ENCODE measurements at places on chromosomes 5 and 9. TPM values are rescaled to one million over a fixed set of nuclear protein-coding genes. Genes with fewer than 3 reads are reported as not detected.

DNA sequence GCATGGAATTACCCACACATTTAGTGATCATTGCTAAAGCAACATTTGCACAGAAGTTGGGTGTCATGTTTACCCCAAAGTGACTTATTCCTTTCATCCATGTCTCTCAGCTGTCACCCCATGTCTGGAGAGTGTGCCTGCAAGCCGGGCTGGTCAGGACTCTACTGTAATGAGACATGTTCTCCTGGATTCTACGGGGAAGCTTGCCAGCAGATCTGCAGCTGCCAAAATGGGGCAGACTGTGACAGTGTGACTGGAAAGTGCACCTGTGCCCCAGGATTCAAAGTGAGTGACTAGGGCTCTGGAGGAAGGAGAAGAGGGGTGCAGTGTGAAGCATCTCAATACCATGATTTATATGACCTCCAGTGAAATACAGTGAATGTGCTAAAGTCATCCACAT lies 99.9 kb upstream of the PRRC1 start:
- DNase-seq = no peak
- H3K27ac ChIP-seq = no peak overlapping the region
- no peaks in the 10 kb centered on the region for H3K4me1 ChIP-seq
- no peak overlapping the region for H3K4me3 ChIP-seq

DNA sequence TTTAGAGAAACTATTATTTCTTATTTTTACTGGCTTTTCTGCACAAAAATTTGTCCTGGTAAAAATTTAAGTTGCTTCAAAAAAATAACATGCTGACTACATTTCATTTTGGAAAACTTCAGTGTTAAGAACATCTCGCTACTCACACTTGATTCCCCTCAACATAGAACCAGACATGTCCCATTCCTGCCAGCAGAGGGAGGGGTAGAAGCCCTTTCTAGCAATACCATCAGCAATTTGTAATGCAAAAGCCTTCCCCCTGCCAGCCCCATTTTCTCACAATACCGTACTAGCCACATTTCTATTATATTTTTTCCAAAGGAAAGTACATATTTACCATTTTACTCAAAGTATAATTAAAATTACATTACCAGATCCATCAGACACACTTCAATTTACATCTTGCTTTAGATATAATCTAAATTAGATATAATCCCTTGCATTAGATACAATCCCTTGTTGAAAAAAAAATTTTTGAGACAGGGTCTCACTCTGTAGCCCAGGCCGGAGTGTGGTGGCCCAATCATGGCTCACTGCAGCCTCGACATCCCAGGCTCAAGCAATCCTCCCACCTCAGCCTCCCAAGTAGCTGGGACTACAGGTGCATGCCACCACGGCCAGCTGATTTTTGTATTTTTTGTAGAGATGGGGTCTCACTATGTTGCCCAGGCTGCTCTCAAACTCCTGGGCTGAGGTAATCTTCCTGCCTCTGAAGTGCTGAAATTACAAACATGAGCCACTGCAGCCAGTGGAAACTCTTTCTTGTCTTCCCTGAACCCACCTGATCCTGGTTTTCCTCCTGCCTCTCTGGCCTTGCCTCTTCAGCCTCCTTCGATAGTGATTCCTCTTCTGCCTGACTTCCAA lies 39.6 kb upstream of the IDNK start:
- H3K27me3 ChIP-seq = no peaks in the 10 kb centered on the region
- H3K27ac ChIP-seq = no peak overlapping the region
- H3K4me3 ChIP-seq = no peak overlapping the region
- H3K4me1 ChIP-seq = no peaks in the 10 kb centered on the region
- peak; percentile 49 for DNase-seq
- no peaks in the 10 kb centered on the region for H3K36me3 ChIP-seq

DNA sequence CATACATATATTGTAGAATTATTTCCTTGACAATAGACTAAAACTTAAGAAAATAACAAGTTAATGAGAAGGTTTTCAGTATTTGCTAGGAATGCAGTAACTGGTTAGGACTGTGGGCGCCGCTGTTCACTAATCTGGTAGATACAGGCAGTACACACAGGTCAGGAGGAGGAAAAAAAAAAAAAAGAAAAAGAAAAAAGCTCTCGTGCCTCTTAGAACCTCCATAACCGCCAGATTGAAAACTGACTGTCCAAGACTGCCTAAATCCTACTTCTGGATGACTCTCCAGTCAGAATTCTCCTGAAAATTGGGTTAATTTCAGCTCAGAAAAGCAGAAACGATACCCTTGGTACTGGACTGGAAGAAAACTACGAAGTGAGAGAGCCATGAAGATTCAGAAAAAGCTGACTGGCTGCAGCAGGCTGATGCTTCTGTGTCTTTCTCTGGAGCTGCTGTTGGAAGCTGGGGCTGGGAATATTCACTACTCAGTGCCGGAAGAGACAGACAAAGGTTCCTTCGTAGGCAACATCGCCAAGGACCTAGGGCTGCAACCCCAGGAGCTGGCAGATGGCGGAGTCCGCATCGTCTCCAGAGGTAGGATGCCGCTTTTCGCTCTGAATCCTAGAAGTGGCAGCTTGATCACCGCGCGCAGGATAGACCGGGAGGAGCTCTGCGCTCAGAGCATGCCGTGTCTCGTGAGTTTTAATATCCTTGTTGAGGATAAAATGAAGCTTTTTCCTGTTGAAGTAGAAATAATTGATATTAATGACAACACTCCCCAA lies at the start of gene PCDHGA1:
TSS of gene PCDHGA1 (plus strand) at position 216 of the 782 bp plus-strand sequence.
- no peak within 1 kb of the TSS for H3K27ac ChIP-seq
- no peaks in the 10 kb centered on the region for H3K4me1 ChIP-seq
- no peaks in the 10 kb centered on the region for H3K36me3 ChIP-seq
- no peak for DNase-seq
- H3K4me3 ChIP-seq = no peak within 1 kb of the TSS

The ANKRD18A gene
- polyA plus RNA-seq = 1.2 TPM

The ACOT12 gene
- polyA plus RNA-seq = 0.22 TPM

The NRG2 gene
- 0.19 TPM for polyA plus RNA-seq

- H3K4me1 ChIP-seq = peaks cover 10% of the 10 kb centered on the region
- DNase-seq = peak; percentile 57
- H3K36me3 ChIP-seq = no peaks in the 10 kb centered on the region
Measured at GRCh38 chr5:111756581-111757354, at the start of gene NREP. NREP (minus strand) TSS chr5:111757194; CDS start chr5:111755772, 1,422 bp downstream.

The CAVIN4 gene
- not detected for polyA plus RNA-seq

The DROSHA gene
- 51.6 TPM for polyA plus RNA-seq

The BNC2 gene
- polyA plus RNA-seq = 1.3 TPM

DNA sequence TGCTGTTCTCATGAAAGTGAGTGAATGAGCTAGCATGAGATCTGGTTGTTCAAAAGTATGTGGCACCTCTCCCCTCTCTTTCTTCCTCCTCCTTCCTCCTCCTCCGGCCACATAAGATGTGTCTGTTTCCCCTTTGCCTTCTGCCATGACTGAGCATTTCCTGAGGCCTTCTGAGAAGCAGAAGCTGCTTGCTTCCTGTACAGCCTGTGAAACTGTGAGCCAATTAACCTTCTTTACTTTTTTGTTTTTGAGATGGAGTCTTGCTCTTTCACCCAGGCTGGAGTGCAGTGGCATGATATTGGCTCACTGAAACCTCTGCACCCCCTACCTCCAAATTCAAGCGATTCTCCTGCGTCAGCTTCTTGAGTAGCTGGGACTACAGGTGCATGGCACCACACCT lies 6.1 kb downstream of the S100Z start:
- H3K4me1 ChIP-seq = peaks cover 11% of the 10 kb centered on the region
- no peaks in the 10 kb centered on the region for H3K27me3 ChIP-seq
- H3K36me3 ChIP-seq = no peaks in the 10 kb centered on the region
- no peak overlapping the region for H3K4me3 ChIP-seq

DNA sequence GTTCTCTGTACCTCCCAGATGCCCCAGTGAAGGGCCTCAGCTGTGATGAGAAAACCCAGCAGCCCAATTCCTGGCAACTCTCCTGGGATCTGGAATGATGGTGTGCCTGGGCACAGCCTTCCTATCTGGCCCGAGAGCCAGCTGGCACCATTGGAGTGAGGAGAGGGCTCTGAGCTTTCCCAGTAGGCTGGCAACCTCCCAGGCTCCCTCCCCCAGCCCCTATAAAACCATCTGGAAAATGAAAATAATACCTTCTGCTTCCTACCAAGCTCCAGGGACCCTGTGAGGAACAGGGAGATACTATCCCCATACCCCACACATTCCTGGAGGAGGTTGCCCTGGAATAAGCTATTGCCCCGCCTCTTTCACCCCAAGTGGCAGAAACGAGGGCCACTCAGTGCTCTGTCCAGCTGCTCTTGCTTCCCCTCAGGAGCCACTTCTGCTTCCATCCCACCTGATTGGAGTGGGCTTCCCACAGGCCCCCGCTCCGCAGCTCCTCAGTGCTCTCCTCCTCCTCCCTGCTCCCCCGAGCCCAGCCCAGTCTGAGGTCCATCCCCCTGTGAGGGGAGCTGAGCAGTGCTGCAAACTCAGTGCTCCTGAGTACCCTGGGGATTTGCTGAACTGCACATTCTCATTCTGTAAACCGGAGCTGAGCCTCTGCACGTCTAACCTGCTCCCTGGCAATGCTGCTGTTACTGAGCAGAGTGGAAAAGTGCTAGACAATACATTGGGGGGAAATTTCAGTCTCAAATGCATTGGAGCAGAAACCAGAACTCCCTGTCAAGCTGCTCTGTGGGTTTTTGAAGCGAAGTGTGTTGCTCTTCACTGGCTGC lies 74.7 kb downstream of the THBS4 start:
- no peak for DNase-seq
- no peaks in the 10 kb centered on the region for H3K36me3 ChIP-seq
- H3K4me3 ChIP-seq = no peak overlapping the region
- H3K4me1 ChIP-seq = no peaks in the 10 kb centered on the region

GRCh38 chr9:134111064-134111463 lies 24.8 kb upstream of the WDR5 start:
- H3K36me3 ChIP-seq = no peaks in the 10 kb centered on the region
- no peak for DNase-seq
- no peak overlapping the region for H3K4me3 ChIP-seq
- no peak overlapping the region for H3K27ac ChIP-seq
- H3K4me1 ChIP-seq = no peaks in the 10 kb centered on the region

GRCh38 chr9:99745085-99745484 lies 76.6 kb upstream of the NR4A3 start:
- no peak overlapping the region for H3K27ac ChIP-seq
- H3K4me3 ChIP-seq = no peak overlapping the region
- H3K36me3 ChIP-seq = no peaks in the 10 kb centered on the region
- H3K4me1 ChIP-seq = no peaks in the 10 kb centered on the region

- H3K36me3 ChIP-seq = no peaks in the 10 kb centered on the region
- H3K27me3 ChIP-seq = no peaks in the 10 kb centered on the region
- no peak overlapping the region for H3K4me3 ChIP-seq
- no peaks in the 10 kb centered on the region for H3K4me1 ChIP-seq
Measured at GRCh38 chr5:7078901-7079300, 317.0 kb upstream of the ADCY2 start.

- H3K27ac ChIP-seq = no peak overlapping the region
- no peak overlapping the region for H3K4me3 ChIP-seq
- no peaks in the 10 kb centered on the region for H3K4me1 ChIP-seq
- no peaks in the 10 kb centered on the region for H3K27me3 ChIP-seq
Measured at GRCh38 chr9:69633716-69634115, 38.5 kb downstream of the APBA1 start.

The QRFP gene
- 0.37 TPM for polyA plus RNA-seq

The MYMK gene
- not detected for polyA plus RNA-seq

The CHSY3 gene
- polyA plus RNA-seq = not detected

GRCh38 chr5:140311011-140311467 lies 8.1 kb upstream of the PFDN1 start:
- H3K27me3 ChIP-seq = no peaks in the 10 kb centered on the region
- peak; percentile 72 for DNase-seq
- H3K4me1 ChIP-seq = peaks cover 7% of the 10 kb centered on the region
- H3K36me3 ChIP-seq = no peaks in the 10 kb centered on the region

The SPINK13 gene
- not detected for polyA plus RNA-seq

DNA sequence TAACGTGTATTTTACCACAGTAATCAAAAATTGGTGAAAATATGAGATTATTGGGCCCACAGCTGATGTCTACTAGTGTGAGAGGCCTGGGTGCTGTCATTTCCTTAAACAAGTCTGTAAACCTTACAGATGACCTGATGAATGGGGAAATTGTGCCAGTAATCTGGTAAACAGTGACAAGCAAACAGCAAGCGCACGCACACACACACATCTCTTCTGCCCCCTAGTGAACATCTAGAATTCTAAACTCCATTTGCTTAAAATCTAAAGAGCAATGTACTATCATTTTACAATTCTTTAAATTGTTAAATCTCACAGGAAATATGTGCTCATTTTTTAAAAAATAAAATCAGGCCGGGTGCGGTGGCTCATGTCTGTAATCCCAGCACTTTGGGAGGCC lies 7.5 kb upstream of the RAPGEF1 start:
- DNase-seq = peak; percentile 57
- H3K27me3 ChIP-seq = no peaks in the 10 kb centered on the region
- H3K27ac ChIP-seq = no peak overlapping the region
- H3K4me1 ChIP-seq = no peaks in the 10 kb centered on the region
- no peak overlapping the region for H3K4me3 ChIP-seq

- no peaks in the 10 kb centered on the region for H3K27me3 ChIP-seq
- no peak overlapping the region for H3K4me3 ChIP-seq
- no peaks in the 10 kb centered on the region for H3K4me1 ChIP-seq
Measured at GRCh38 chr5:150129813-150130492, 25.7 kb downstream of the PDGFRB start.

The SYNPO gene
- polyA plus RNA-seq = 44.0 TPM
